ENCODE measurements at places on chromosomes 3 and 15. TPM values are rescaled to one million over a fixed set of nuclear protein-coding genes. Genes with fewer than 3 reads are reported as not detected.
A peak's percentile ranks its signal among the peaks of the same experiment; 100 is the strongest.

Gene MRAS
- 0.22 TPM for total RNA-seq

DNA sequence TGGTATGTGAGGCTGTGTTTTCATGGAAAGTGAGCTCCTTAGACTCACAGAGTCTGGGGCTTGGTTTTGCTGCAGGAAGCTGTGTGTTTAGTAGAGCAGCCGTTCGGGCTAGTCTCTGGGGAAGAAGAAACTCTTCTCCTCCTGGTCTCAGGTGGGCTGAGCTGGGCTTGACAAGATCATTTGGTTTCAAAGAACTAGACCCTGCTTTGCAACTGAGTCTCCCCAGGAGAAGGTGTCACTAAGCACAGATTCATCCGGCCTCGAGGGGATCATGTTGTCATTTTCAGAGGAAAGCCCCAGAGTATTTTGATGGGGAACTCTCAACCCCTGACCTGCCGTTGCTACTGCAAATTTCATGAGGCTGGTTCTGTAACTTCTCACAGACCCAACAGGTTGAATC lies 188.5 kb downstream of the FAM43A start:
- DNase-seq, result no peak

Gene FGF7
- 0.12 TPM for total RNA-seq

Gene ABHD10
- total RNA-seq, result 40.1 TPM

- no peak for DNase-seq
Observed at GRCh38 chr3:18481946-18482548, 56.9 kb upstream of the SATB1 start.

GRCh38 chr3:17179381-17180205 lies 294.8 kb downstream of the PLCL2 start:
- DNase-seq, result peak; percentile 68

DNA sequence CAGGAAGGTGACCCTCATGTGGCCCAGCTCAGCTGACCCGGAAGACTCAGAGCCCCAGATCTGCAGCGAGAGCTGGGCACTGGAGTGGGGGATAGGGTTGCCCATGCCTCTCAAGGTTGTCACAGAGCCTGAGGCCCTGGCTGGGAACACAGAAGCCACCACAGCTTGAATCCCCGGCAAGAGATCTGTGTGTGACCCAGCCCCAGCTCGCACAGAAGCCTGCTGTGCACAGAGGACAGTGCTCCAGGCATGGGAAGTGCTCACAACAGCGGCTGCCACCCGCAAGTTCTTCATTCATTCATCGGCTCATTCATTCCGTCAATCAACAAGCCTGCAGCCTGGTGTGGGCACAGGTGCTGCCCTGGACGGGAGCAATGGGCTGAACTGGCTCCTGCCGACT lies 36.4 kb downstream of the DNAJB8 start:
- DNase-seq, result no peak

DNA sequence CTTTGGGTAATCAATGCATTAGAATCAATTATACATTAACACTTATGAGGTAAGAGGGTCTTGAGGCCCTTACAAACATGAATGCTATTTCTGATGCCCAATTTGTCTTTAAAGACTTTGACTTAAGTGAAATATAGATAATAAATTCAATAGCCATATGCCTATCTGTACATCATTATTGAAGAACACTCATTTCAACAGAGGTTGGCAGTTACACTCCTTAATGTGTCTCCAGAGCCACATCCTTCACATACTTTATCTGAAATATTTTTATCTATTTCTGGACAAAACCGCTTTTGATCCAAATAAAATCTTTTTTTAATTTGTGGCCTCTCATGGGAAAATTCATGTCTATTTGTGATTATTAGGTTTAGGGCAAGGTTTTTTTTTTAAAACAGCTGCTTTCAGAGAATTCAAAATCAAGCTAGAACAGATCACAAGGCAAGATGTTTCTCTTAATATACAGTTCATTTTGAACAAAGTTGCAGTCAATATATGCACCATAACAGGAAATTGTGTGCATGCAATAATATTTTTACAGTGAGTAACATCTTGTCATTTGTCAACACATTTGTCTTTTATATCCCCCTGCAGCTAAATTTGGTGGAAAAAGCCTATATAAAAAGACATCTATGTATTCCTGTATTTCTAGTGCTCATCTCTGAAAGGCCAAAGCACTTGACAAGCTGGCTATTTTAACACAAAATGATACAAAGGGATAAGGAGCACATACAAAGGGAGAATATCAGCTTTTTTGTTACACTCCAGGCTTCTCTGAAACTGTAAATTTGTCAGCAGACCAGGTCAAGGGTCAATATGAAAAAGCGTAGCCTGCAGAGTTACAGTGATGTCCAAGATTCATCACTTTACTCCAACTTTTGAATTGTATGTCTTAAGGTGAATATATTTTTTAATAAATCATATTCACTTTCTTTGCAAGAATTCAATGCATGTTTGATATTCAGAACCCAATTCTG lies 146.2 kb upstream of the DPH6 start:
- no peak for DNase-seq

DNA sequence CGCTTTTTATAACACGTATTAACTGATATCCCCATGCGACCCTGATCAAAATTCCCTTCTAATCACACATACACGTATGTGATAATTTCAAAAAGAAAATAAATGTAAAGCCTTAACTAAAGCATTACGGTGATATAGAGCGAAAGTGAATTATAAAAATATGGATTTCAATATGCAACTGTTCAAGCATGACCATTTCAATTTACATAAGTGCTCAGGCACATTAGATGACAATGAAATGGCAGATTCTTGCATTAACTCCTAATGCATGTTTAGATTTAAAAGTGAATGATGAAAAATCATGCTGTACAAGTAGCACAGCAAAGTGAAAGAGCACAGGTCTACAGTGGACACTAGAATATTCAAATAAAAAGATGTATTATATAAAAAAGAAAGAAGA lies 140.1 kb downstream of the MYLK start:
- no peak for DNase-seq

DNA sequence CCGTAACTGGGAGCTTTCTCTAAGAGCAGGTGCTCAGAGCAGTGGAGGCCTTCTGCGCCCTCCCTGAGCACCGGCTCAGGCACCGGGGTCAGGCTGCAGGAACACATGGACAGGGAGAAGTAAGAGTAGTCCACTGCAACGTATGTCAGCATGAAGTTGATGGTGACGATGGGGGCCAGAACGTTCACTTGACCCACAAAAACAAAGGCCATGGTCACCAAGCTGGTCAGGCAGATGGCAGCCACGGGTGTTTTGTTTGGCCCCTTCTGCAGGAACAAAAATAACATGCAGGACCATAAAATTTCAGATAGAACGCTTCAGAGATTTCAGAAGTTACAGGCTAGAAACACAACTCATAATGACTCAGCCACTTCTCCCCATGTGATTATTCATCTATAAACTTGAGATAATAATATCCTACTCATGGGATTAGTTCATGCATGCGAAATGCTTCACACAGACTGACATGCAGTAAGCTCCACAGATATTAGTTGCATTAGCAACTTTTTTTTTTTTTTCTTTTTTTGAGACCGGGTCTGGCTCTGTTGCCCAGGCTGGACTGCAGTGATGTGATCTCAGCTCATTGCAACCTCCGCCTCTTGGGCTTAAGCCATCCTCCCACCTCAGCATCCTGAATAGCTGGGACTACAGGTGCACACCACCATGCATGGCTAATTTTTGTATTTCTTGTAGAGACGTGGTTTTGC lies 52.2 kb upstream of the HEG1 start:
- DNase-seq, result no peak

DNA sequence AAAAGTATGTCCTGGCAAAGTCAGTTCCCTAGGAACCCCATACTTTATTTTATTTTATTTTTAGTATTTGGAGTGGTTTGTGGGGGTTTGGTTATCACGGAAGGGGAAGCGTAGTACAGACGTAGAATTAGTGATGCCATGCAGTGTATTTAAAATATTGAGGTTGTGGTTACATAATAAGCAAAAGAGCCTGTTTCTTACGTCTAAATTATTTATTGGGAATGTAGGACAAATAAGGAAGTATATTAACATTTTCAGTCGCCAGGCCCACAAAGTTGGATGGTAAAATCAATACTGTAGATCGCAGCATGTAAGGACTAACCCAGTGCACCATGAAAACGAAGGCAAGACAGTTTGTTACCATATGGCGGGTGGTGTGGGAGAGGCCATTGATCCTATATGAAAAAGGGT lies 558 bp downstream of the DTWD1 start:
- peak; percentile 36 for DNase-seq

DNA sequence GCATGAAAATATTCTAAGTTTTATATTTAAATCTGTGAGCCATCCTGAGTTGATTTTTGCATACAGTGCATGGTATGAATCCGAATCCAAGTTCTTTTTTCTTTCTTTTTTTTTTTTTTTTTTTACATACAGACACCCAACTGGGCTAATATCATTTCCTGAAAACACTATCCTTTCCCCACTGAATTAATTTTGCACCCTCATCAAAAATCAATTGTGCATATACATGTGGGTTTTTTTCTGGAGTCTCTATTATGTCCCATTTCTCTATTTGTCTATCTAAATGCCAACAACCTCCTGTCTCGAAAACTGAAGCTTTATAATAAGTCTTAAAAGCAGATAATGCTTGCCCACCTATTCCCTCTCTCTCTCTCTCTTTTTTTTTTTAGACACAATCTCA lies 5.9 kb upstream of the ABI3BP start:
- no peak for DNase-seq

Gene ZBED2
- 6.0 TPM for total RNA-seq

GRCh38 chr3:52004163-52004787 lies 8.6 kb upstream of the RPL29 start:
- no peak for DNase-seq

GRCh38 chr3:126146034-126146433 lies 34.4 kb downstream of the ALDH1L1 start:
- DNase-seq, result no peak

DNA sequence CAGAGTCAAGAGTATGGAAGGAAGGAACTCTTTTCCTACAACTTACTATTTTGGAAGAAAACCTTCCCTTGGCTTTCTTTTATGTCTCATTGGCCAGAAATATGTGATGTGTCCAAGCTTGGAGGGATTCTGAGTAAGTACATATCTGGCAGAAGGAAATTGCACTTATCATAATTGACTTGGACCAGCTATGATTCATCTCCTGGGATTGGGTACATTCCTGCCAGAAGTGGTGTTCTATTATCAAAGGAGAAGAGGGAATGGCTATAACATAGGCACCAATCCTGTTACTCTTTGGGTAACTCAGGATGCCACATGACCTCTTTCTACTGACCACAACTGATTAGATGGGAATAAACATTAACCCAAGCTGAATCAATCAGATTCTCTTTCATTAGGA lies 13.5 kb upstream of the DAZL start:
- DNase-seq, result no peak

GRCh38 chr3:184780981-184781515 lies 30.9 kb upstream of the VPS8 start:
- no peak for DNase-seq

DNA sequence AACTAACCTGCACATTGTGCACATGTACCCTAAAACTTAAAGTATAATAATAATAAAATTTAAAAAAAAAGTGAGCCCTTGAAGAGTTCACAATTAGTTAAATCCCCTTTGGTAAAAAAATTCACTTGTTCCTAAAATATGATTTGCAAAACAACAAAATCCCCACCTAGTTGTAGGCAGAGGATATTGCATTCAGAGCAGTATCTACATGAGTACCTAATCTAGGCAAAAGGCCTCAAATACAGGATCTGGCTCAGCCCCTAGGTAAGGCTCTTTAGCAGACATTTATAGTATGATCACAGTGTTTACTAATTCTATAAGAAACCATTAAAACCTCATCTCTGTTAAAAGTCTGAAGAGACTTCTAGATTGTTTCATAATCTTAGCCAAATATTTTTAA lies 89.3 kb upstream of the CCDC80 start:
- DNase-seq, result no peak

GRCh38 chr3:46397111-46397510 lies 9.8 kb downstream of the CCR5AS start:
- no peak for DNase-seq

Gene AP3B2
- total RNA-seq, result 0.61 TPM

Gene TTLL13
- 0.22 TPM for total RNA-seq

GRCh38 chr15:22265970-22266369 lies 185.6 kb downstream of the OR4M2 start:
- no peak for DNase-seq

- no peak for DNase-seq
Observed at GRCh38 chr3:114022145-114022802, 34.1 kb downstream of the CCDC191 start.

Gene PLA1A
- total RNA-seq, result 0.58 TPM

- DNase-seq, result no peak
Observed at GRCh38 chr15:83365370-83365938, 81.0 kb upstream of the BNC1 start.

Gene EPHB3
- not detected for total RNA-seq

DNA sequence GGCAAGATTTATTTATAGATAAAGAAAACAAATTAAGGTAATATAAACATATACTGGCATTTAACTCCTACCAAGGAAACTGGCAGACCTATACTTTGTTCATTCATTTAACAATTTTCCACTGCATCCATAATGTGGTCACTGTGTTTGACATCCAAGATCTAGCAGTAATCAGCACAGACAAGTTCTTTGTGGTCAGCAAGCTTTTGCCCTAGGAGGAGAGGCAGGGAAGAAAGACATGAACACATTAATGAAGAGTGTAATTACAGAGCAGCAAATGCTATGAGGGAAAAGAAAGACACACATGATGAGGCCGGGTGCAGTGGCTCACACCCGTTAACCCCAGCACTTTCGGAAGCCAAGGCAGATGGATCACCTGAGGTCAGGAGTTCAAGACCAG lies 34.4 kb downstream of the SUCLG2 start:
- DNase-seq, result no peak

- DNase-seq, result no peak
Observed at GRCh38 chr15:58307313-58307961, 124.4 kb upstream of the LIPC start.

Gene CCDC33
- not detected for total RNA-seq

DNA sequence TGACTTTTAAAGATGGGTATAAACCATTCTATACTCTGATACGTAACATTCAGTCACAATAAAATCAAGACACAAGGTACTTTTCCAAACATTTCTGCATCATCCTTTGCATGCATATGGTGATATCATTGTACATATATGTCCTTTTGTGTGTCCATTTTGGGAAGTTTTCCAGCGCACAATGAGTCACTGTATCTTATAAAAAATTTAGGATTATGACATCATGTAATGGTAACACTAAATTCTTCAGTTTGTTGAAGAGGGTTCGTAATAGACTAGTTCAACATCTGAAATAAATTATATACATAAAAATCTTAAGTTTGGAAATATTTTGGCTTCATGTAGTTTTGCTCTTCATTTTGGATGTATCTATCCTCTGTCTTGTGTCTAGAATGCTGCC lies 480.9 kb downstream of the ROBO1 start:
- DNase-seq, result no peak

- no peak for DNase-seq
Observed at GRCh38 chr15:70053001-70053715, 44.6 kb downstream of the TLE3 start.

GRCh38 chr15:46892621-46893160 lies 824.6 kb upstream of the SEMA6D start:
- DNase-seq, result no peak

Gene LTF
- total RNA-seq, result 0.22 TPM

DNA sequence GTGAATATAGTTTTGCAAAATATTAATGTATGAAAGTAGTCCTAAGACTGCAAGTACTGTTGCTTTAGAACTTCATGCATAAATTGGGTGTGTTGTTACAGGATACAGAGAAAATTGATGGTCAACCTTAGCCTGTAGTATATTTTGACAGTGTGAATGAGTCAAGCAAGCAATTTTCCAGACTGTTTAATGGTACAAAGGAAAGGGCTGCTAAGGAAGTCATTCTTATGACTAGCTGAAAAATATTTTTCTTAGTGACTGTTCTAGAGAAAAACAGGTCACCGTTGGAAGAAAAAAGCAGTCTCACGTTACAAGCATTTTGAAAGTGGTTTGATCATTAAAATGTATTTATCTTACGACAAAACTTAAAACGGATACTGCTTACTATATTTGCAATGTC lies 49.2 kb downstream of the MBNL1 start:
- no peak for DNase-seq

All from B cell (primary cell).